ENCODE measurements at places on chromosomes 6 and 20.

DNA sequence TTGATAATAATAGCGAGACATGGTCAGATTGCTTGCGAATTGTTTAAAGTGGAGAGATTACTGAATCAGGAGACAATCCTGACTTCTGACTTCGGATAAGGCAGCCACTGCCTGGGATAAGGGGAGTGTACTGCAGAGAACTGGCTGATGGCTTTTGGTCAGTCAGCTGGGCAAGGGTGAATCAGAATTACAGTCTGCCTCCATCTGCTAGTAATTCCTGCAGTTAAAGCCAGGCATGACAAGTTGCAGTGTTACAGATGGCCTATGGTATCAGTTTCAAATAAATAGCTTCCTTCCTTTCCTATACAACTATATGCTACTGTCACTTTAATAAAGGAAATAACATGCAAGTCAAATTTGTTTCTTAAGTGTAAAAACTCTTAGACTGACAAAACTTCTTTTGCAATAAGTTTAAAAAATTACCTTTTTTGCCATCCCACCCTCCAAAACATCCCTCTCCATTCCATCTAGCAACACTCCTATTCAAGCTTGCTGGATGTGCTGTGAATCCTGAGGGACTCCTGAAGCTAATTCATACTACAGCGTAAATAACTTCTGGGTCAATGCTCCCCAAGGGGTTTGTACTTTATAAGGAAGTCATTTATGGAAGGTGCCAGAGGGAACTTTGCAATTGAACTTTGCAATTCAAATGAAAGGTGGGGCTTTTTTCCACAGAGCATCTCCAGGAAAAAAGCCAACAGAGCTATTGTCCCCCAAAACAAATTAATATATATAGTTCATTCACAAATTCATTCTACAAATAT is 245.2 kb downstream of the ADGRB3 start:
- no peak for DNase-seq

DNA sequence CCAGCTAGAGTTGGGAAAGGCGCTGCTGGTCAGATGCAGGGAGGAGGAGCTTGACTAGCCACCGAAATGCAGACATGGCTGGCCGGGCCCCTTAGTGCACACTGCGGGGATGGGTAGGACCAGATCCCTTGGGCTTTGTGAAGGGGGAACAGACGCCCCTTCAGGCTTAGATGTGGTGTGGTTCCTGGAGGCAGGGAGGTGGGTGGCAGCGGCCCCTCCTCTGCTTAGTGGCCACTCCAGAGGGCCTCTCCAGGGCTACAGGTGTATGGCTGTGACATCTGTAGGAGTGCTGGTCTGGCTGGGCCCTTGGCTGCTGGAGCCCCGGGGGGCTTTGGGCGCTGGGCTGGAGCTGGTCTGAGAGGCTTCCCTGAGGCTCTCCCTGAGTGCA is 5.9 kb downstream of the CCND3 start:
- no peak for DNase-seq

DNA sequence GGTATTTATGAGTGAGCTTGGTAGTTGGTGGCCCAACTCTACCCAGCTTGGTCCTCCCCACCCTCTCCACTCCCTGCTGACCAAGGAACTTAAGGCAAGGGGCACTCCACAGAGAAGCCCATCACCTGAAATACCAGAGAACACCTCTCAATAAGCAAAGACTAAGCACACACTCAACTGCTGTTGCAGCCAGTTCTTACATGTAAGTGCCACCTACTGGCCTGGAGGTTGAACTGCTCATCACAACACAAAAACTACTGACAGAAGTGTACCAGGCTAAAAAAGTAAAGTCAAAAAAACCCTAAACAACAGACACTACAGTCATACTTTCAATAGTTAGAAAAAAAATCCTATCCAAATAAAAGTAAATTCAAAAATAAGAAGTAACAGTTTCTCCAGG is 146.2 kb downstream of the FAM83B start:
- DNase-seq = no peak

DNA sequence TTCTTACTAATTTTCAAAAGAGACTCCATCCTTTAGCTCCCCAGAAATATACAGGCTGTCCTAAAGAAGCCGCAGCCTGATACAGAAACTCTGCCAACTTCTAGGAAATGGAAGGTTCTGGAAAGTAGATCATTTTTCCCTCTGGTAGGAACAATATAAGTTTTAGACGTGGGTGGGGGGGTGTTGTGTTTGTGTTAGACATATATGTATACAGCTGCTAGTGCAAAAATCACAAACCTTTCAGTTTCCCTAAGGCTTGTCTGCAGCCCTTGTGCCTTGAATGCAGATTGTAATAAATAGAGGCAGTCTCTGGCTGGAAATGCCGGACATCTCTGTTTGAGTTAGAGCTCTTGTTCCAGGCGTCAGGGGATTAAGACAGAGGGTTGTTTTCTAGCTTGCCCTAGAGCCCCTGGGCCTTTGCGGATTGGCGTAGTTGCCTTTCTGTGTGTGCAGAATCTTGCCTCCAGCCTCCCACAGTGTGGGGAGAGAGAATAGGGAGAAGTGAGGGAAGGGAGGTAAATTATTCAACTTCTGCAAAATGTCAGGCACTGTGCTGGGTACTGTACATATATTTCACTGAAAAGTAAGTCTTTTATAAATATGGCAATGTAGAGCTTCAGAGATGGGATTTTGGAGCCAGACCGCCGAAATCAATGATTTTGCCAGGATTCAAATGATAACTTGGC is 269.7 kb downstream of the PRL start:
- no peak for DNase-seq

GRCh38 chr6:20657274-20657800 is 123.1 kb downstream of the CDKAL1 start:
- no peak for DNase-seq

GRCh38 chr20:48425817-48426612 is 401.8 kb downstream of the PREX1 start:
- DNase-seq = no peak

- no peak for DNase-seq
Observed at GRCh38 chr6:119965008-119965407, 615.4 kb upstream of the MAN1A1 start.

DNA sequence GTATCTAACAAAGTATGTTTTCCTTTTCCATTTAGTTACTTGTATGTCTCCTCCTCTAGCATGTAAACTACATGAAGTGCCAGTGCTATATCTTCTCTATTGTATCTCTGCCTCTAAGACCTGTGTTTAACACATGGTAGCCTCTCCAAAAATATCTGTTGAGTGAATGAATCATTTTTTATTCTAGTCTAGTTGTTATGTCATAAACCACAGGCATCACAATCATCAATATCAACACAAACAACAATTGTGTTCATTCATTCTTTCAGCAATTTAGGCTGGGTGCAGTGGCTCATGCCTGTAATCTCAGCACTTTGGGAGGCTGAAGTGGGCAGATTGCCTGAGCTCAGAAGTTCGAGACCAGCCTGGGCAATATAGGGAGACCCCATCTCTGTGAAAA is 111.6 kb upstream of the EYA4 start:
- DNase-seq = no peak

DNA sequence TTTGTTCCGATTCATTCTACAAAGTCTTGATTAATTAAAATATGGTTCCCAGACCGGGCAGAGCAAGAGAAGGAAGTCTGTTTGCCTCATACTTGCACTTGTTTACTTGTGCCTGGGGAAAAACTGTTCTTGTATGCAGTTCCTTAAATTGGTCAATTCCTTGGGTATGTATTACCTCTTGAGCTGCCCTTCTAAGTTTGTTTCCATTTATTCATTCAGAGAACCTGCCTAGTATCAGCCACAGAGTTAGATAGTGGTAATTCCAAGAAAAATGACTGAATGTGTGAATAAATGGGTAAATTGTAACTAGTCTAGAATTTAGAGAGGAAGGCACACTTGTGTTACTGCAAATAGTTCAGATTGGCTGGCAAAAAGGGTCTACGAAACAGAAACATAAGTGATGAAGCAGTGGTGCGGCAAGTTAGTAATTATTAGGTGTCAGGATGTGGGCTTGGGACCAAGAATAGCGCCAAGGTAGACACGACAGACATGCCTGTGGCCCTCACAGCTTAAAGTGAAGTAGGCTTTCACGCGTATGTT is 525 bp upstream of the MAK start:
- DNase-seq = no peak

Data from colonic mucosa (tissue), 4 donors.